ENCODE measurements at places on chromosomes 2 and 18. TPM values are rescaled to one million over a fixed set of nuclear protein-coding genes. Genes with fewer than 3 reads are reported as not detected.
A peak's percentile ranks its signal among the peaks of the same experiment; 100 is the strongest.

Gene LRP2
- 0.72 TPM for total RNA-seq

Gene FZD7
- 85.7 TPM for total RNA-seq

Gene ABCA12
- 2.4 TPM for total RNA-seq

Gene ALPP
- total RNA-seq, result not detected

Gene KATNAL2
- total RNA-seq, result 2.9 TPM

Gene RFX8
- total RNA-seq, result 1.2 TPM

Gene SLC19A3
- total RNA-seq, result 6.7 TPM

- DNase-seq, result no peak
Observed at GRCh38 chr2:219713110-219713509, 85.7 kb downstream of the SLC4A3 start.

GRCh38 chr2:234329202-234329960 lies 167.5 kb downstream of the ARL4C start:
- no peak for DNase-seq

- peak; percentile 10 for DNase-seq
Observed at GRCh38 chr18:13136056-13136903, 82.3 kb upstream of the LDLRAD4 start.

- DNase-seq, result no peak
Observed at GRCh38 chr2:105969552-105969951, 224.5 kb downstream of the UXS1 start.

DNA sequence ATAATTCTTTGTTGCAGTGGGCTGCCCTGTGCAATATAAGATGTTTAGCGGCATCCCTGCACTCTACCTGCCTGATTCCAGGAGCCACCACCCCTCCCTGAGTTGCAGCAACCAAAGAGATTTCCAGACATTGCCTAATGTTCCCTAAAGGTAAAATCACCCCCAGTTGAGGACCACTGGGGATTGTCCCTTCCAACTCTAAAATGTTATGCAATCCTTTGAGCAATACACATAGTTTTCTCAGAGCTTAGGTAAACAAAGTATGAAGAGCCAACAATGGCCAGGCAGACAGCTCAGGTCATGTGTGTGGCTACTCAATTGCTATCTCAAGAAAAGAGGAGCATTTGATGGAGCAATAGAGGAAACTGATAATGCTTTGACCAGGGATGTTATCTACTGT lies 87.0 kb downstream of the XDH start:
- DNase-seq, result no peak

DNA sequence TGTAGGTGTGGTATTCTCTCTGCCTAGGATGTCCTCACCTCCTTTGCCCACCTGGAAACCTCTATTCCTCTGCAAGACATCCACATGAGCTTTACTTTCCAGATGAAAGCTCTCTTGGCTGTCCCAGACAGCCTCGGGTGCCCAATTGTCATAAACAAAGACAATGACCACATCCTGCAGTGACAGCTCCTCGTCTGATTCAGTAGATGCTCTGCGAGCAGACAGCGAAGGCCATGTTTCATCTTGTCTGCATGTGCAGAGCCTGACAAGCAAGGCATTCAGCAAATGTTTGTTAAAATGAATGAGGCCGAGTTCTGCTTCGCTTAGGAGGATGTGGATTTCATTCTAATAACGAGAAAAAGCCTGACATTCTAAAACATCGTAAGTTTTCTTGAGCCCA lies 150.9 kb downstream of the MTCL1 start:
- peak; percentile 13 for DNase-seq

DNA sequence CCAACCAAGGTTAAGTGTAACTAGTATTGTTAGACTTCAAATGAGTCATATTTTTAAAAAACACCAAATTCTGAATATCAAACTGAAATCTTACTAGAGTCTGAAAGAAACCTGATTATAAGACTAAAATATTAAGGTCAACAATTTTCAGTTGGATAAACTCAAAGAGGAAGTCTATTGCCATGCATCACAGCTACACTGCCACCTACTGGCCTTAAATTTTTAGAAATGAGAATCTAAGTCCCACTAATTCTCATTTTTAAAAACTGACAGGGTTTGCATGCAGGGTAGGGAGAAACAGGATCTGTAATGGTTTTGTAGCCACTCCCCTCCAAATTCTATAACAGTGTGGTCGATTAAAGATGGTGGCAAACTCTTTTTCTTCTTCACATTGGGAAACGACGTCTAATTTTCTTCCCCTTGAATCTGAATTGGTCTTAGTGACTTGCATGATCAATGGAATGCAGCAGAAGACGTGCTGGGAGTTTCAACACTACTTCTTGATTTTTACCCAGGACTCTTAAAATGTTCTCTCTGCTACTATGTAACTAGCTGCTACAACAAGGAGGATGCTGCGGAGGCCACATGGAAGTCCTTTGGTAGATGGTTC lies 176.1 kb upstream of the SESTD1 start:
- DNase-seq, result no peak

DNA sequence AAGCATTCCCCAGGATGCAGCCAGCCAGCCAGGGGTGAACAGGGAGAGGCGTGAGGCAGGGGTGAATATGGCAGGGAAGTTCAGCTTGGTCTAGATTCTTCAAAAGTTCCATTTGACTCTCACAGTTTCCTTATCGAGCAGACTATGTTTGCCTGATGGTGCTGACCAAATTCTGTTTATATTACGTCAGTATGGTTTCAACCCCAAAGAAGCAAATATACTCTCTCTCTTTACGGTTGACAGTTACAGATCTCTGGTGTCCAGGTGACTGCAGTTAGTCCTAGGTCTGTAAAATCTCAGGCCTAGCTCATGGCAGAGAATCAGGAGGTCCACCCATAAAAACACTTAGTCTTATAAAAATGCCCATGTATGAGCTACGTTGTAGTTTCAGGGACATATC lies 38.3 kb upstream of the DNMT3A start:
- no peak for DNase-seq

DNA sequence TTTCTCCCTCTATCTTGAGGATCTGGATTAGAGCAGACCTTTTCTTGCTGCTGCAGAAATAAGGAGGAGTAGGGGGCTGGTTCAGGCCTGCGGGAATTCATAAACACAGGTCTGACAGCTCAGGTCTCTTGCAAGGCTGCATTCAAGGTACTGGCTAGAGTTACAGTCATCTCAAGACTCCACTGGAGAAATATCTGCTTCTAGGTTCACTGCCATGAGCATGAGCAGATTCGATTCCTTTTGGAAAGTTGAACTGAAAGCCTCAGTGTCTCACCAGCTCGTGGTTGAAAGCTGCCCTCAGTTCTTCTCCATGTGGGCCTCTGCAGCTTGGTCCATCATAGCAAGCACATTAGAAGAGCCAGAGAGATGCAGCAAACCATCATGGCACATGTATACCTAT lies 124.4 kb upstream of the SETBP1 start:
- no peak for DNase-seq

DNA sequence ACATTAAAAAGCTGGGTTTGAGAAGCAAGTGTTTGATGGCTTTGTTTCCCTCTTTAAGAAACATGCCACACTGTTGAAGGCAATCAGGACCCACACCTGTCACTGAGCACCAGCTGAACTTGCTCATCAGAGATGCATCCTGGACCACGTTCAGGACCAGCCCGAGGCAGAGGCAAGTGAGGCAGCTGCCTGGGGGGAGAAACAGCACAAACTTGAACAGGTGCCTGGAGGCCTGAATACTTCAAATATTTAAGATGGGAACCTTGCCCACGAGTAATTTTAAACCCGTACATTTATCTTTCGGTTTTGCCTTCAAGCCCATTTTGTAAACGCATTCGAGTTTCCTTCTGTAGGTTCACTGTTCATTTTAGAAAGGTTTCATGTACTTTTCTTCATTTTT lies 421.3 kb downstream of the NYAP2 start:
- DNase-seq, result no peak
